ENCODE measurements at places on chromosomes 3 and 15. TPM values are rescaled to one million over a fixed set of nuclear protein-coding genes. Genes with fewer than 3 reads are reported as not detected.

Gene PROS1
- 12.1 TPM for total RNA-seq

Gene INSYN1
- total RNA-seq: under 0.01 TPM

Gene SMCO1
- total RNA-seq: under 0.01 TPM

Gene CHRD
- 1.7 TPM for total RNA-seq

Gene PLA1A
- not detected for total RNA-seq

Gene MINDY2
- total RNA-seq: 27.4 TPM

Gene ZDHHC19
- not detected for total RNA-seq

Gene C3orf52
- total RNA-seq: 7.3 TPM

Gene VPS39
- total RNA-seq: 58.0 TPM

Gene TOPBP1
- total RNA-seq: 42.2 TPM

Gene TGM4
- not detected for total RNA-seq

Gene MORC1
- not detected for total RNA-seq

Gene DALRD3
- 40.6 TPM for total RNA-seq

Gene IMPG2
- 0.32 TPM for total RNA-seq

Gene UNC13C
- total RNA-seq: not detected

Gene GOLGA6A
- not detected for total RNA-seq

Gene IFRD2
- total RNA-seq: 82.0 TPM

Gene CYFIP1
- 108 TPM for total RNA-seq

Gene ACTC1
- under 0.01 TPM for total RNA-seq
